A375 (cell line): ENCODE measurements at places on chromosomes 12 and 14. TPM values are rescaled to one million over a fixed set of nuclear protein-coding genes. Genes with fewer than 3 reads are reported as not detected.

RNF212B gene
- total RNA-seq = not detected in 2 replicates

FNTB gene
- 4.0 and 5.4 TPM in 2 replicates for total RNA-seq

RND1 gene
- 0.48 and 0.57 TPM in 2 replicates for total RNA-seq

C14orf132 gene
- total RNA-seq = 0.19 and 0.37 TPM in 2 replicates

MSRB3 gene
- total RNA-seq = 4.9 and 6.9 TPM in 2 replicates
